NCI-H526 treated with DMSO at 0.1 percent for 48 hours (cell line): ENCODE measurements at places on chromosomes 12 and 14.

GRCh38 chr12:124927201-124928094, 13.0 kb upstream of the UBC start:
- no peak for DNase-seq

- DNase-seq, result no peak
Measured at GRCh38 chr12:90229407-90230170, 521.0 kb upstream of the ATP2B1 start.

GRCh38 chr14:104470588-104470987, 109.0 kb upstream of the C14orf180 start:
- no peak for DNase-seq

GRCh38 chr14:25832585-25832984, 765.2 kb downstream of the NOVA1 start:
- DNase-seq, result no peak

DNA sequence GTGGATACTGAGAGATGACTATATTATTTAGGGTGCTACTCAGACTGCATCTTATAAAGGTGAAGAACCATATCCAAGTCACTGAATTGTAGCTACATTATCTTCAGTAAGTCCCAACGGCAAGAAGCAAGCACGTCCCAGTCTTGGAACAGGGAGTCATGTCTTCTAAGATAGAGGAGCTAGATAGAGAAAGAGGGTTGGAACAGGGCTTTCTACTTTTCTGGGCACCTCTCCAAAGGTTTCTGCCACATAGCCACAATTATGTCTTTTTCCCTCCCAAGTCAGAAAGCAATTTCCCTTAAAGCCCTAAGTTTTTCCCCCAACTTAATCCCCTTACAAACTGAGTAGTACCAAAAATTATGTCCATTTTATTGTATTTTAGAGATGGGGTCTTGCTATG, 22.4 kb downstream of the MAPK1IP1L start:
- no peak for DNase-seq

DNA sequence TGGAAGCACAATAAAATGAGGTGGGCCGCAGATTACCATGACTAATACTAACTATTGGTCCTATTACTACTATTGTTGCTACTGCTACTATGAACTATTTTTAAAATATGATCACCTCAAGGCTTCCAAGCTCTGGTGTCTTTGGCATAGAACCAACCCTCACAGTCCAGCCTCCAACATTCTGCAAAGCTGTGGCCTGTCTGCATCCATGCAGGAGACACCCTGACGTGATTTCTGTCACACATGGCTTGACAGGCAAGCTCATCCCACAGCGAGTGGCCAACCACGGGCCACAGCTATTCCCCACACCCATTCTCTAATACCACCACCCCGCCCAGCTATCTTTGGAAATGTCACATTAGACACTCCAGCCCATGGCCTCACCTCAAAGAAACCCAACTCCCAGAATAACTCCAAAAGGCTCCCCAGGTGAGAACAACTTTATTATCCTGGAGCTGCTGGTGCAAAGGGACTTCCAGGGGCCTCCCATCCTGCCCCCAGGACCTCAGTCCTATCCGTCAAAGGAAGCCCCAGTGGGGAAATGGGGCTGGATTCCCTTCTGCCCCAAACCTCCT, 14.4 kb downstream of the ISCU start:
- DNase-seq, result no peak

- no peak for DNase-seq
Measured at GRCh38 chr12:127507341-127507740, 759.6 kb upstream of the TMEM132C start.

- no peak for DNase-seq
Measured at GRCh38 chr14:93997916-93998870, 1.1 kb downstream of the CCDC197 start.

DNA sequence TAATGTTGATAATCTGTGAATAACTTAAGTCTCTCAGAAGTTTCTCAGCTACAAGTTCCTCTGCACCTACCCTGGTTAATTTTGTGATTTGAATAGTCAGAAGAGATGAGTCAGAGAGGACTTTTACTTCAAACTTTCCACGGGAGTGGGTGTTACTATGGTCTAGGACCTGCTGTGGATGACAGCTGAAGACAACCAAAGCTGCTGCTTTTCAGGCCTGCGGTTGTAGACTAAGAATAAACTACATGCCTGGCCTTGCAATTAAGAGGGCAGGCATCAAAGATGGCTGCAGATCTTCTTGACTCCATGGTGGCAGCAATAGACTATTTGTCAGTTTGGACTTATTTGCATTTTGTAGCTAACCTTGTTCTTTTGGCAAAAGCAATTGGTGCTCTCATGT, 227.1 kb upstream of the KRR1 start:
- no peak for DNase-seq

DNA sequence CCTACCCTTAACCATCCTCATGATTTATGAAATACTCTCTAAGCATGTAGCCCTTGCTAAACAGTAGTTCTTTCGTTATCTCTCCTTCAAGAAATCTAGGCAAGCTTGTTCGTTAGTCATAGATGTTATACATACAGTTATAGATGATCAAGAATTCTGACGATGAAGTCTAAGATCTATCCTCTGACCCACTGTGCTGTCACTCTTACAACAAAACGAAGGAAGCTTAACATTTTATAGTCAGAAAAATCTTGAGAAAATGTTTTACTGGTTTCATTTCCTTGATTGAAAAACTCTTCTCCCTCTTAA, 68.9 kb downstream of the SPPL3 start:
- no peak for DNase-seq

DNA sequence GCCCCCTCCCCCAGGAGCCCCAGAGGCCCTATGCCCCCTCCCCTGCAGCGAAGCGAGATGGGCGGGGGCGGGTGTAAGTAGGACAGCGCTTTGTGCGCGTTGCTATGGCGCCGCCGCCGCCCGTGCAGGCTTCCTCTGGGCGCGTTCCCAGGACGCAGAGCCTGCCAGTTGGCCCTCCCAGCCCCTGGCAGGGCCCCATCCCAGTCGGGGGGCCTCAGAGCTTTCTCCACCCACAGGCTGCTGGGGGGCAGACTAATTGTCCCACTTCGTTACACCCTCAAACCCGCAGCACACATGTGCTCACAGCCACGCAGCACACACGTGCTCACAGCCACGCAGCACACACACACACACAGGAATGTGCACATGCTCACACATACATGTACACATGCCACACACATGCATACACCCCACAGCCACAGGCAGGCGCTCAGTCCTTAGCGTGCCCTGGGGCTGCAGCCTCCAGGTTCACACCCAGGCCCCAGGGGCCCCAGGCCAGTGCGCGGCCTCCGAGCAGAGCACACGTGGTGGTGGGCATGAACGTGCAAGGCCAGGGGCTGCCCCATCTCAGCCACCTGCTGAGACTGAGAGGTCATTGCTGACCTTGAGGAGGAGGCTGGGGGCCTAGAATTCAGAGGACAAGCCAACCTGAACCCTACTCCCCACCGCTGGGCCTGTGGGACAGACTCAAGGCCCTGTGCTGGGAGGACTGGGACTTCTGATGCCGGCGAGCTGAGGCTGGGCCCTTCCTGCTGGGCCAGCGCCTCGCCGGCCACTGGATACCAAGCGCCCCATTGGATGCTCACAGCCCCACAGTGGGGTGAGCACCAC, 15.6 kb downstream of the TRMT61A start:
- DNase-seq, result no peak

DNA sequence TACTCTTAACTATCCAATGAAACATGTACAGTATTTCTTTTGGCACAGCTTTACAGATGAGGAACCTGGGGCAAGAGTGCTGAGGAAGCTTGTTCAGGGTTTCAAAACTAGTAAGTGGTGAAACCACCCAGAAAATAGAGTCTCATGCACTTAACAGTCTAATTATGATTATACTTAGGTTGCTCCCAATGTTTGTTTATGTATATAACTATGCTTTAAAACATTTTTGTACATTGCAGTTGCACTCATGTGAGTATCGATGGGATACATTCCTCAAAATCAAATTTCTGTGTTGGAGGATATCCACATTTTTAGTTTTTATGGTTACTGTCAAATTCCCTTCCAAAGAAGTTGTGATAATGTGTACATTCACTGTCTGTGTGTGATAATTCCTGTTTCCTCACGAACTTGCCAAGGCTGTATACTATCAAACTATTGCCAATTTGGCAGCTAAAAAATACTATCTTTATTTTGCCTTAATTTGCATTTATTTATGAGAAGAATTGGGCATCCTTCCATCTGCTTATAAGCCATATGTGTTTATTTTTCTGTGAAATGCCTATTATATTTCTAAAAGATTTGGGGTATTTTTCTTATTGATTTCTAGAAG, 143.9 kb upstream of the SSTR1 start:
- no peak for DNase-seq

GRCh38 chr12:124273630-124274029, 21.3 kb upstream of the RFLNA start:
- DNase-seq, result no peak

- DNase-seq, result no peak
Measured at GRCh38 chr14:69479696-69480095, 4.8 kb upstream of the PLEKHD1 start.

GRCh38 chr12:84929501-84929900, 16.9 kb upstream of the SLC6A15 start:
- DNase-seq, result no peak

GRCh38 chr14:21711360-21711961, 37.8 kb upstream of the OR4E1 start:
- no peak for DNase-seq

- no peak for DNase-seq
Measured at GRCh38 chr12:46677749-46678148, 148.0 kb downstream of the SLC38A4 start.

DNA sequence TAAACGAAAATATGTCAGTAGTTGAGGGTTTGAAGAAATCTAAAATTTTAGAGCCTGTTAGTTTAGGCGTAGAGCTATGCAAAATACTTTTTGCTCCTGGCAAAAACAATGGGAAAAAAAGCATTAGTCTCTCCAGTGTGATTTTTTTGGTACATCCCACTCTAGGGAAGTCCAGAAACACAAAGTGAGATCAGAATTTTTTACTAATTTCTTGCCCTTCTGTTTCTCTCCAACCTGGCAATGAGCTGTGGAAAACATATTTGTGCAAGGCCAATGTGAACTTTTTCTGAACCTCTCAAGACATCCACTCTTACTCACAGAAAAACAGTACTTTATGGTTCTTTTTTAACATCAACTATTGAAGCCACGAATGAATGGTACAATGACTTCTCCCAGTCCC, 56.9 kb upstream of the DCN start:
- DNase-seq, result no peak

GRCh38 chr12:5965950-5966383, 20.9 kb upstream of the ANO2 start:
- DNase-seq, result no peak
